Right ventricle myocardium superior (tissue), 1 donor: ENCODE measurements at places on chromosomes 1 and 21.

- no peak for DNase-seq
These were observed 51.3 kb upstream of the BCL10 start for GRCh38 chr1:85327759-85328158.

- DNase-seq = no peak
These were observed 10.2 kb downstream of the VN1R5 start for GRCh38 chr1:247266053-247266452.

DNA sequence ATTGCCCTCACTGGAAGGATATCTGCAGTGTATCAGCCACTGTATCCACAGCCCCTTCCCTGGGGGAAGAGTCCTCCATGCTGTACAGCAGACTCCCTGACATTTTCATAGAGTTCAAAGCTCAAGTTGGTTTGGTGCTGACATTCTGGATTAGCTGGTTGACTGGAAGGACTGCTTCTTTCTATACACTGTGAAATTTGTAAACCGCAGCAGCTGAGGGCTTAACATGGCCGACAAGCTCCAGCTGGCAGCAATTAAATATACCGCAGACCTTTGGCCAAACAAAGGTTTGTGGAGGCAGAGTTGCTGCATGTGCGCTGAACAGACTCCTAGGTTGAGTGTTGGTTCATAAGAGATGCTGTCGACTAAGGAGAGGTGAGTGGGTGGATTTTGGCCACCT is 126.4 kb downstream of the DHRS3 start:
- DNase-seq = no peak

DNA sequence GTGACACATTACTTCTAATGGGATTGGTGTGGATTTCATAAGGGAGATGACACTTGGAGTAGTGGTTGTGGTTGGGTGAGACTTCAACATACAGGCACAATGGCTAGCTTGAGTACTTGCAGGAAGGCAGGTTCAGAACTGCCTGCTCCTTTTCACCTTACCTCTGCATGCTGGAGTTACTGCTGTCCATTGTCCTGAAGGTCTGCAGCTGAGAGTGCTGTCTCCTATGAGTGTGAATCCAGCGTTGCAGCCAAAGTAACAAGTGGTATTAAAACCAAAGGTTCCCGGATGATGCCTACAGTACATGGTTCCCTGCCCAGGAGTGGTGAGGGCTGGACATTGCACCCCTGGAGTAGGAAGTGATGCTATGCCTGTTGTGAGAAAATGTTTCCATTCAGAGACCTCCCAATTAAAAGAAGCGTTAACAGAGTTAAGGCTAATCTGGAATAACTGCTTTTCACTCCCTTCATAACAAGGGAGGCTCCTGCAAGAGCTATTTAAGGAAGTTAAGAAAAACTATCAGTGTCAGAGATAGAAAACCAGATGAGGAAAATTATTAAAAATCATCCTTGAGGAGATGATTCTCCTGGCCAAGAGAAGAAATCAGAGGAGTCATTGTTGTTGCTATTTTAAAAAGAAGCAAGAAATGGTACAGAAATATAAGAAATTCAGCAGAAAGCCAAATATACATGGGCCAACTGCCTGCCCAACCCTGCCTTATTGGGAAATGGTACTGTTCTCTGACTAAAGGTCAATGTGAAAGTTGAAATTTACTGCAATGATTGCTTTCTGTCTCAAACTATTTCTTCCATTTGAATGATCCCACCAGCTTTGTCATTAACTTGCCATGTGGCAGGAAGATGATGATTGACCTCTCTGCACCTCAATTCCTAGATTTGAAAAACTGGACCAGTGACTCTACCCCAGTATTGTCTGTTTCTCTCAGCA is 9.8 kb upstream of the F5 start:
- no peak for DNase-seq

DNA sequence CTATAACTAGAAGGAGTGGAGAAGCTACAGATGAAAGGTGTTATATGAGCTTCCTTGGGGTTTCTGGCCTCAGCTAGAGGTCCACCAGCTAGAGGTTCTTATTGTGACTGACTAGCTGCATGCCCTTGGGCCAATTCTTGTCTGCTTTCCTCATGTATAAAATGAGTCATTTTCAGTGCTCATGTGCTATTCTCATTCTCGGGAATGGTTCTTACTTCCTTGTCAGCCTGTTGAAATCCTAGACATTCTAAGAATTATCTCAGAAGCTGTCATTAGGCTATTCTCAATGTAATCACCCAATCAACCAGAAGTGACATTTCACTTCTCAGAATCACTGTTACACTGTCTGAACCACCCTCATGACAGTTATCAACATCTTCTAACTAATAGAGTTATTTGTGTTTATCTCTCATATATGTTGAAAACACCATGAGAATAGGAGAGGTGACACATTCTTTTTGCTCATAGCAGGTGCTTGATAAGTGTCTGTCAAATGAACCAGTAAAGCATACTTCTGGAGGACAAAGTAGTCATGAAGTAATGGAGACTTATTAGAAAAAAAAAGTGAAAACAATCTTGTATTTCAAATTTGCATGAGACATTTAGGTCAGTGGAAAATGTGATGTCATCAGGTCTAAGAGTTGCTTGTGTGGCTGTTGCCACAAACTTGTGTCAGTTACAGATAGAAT is 122.8 kb upstream of the IVNS1ABP start:
- no peak for DNase-seq

DNA sequence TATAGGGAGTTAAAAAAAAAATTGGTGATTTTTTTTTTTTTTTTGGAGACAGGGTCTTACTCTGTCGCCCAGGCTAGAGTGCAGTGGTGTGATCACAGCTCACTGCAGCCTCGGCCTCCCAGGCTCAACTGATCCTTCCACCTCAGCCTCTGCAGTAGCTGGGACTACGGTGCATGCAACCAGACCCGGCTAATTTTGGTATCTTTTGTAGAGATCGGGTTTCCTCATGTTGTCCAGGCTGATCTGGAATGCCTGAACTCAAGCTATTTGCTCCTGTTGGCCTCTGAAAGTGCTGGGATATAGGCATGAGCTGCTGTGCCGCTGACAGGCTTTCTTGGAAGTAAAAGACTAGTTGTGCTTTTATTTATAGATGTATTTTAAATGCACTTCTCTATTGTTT is 3.0 kb downstream of the CDC42 start:
- DNase-seq = no peak

- no peak for DNase-seq
These were observed 75.2 kb downstream of the CDC42BPA start for GRCh38 chr1:227242811-227243682.

DNA sequence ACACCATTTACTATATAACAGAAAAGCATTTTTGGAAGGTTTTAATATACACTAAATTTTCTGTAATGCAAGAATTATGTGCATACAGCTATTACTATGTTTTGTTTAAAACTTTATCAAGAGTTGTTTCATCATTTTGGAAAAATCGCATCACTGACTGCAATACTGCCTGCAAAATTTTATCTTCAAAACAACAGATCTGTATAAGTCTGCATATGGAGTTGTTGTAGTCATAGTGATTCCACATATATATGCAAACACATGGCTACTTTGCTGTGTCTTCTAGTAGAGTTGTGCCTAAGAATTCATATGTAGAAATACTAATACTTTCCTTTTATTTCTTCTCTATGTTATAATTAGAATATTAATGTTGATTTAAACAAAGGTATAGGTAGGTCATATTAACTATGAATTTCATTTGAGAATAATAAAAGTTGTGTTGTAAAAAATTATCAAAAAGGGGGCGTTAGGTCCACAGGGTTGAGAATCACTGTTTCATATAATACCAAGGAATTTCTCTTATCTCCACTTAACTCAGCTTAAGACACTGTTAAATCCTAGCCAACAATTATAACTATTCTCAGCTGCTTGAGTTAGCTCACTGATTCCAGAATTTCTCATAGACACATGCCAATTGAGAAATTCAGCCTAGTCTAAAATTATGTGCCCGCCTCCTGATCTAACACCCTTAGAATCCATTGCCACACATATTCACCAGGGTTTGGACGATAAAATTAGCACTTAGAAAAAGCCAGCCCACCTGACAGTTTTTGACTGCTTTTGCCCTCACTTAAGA is 22.9 kb upstream of the LAMC1 start:
- no peak for DNase-seq

DNA sequence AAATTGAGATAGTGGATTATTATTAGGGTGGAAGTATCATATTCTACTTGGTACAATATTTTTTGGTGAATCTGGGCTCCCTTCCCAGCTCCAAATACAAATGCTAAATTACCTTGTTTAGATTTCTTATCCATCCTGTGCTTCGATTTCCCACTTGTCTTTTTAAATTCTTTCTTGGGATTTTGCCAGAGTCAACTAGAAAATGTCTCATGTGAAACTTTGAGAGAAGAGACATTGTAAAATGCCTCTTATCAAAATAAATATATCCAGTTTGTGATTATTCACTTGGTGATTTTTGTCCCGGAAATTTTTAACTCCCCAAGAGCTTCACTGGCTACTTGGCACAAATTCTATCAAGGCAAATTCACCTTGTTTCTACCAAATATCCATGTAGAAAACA is 202.0 kb downstream of the FMN2 start:
- DNase-seq = no peak
